ENCODE measurements at places on chromosomes 7 and 10.

DNA sequence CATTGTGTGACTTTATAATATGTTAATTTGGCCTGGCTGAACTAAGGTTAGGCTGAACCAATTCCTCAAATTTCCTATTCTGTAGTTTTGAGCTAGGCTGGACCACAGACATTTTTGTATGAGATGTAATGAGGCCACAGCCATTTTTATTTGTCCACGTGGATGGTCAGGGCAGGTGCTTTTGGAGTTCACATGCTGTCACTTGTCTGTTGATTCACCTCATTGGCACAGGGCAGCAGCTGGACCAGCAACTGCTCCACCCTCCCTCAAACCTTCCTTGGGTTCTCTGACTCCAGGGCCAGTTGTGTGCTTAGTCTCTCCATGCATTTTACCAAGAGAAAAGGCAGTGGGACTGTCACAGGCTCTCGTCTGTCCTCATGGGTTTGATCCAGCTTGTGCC, 76.1 kb upstream of the NPS start:
- no peak for DNase-seq

GRCh38 chr7:32905175-32905662, 13.7 kb upstream of the KBTBD2 start:
- DNase-seq = no peak

- peak; percentile 50 for DNase-seq
Observed at GRCh38 chr10:24457661-24458318, 248.9 kb downstream of the KIAA1217 start.

GRCh38 chr7:22430457-22430856, 69.5 kb downstream of the STEAP1B start:
- DNase-seq = no peak

- no peak for DNase-seq
Observed at GRCh38 chr7:14398526-14398925, 409.1 kb upstream of the ETV1 start.

- DNase-seq = no peak
Observed at GRCh38 chr10:89248990-89249389, 2.6 kb downstream of the LIPA start.
